Mucosa of gallbladder (tissue), 1 donor: ENCODE measurements at places on chromosomes 3 and 15.

- no peak for DNase-seq
These were observed 431.8 kb downstream of the TBL1XR1 start for GRCh38 chr3:176765382-176765900.

DNA sequence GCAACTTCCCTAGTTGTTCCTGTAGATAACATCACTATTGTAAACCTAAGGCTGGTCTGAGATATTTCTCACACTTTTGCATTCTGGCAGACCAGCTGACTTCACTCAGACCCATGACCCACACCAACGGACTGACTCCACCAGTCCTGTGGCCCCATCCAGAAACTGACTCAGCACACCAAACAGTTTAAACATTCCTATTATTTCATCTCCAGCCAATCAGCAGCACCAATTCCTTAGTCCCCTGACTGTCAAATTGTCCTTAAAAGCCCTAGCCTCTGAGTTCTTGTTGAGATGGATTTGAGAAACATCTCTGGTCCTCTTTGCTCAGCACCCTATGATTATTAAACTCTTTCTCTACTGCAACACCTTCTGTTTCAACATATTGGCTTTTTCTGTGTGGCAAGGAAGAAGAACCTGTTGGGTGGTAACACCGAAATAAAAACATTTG, 12.2 kb upstream of the IDH2 start:
- DNase-seq = no peak

DNA sequence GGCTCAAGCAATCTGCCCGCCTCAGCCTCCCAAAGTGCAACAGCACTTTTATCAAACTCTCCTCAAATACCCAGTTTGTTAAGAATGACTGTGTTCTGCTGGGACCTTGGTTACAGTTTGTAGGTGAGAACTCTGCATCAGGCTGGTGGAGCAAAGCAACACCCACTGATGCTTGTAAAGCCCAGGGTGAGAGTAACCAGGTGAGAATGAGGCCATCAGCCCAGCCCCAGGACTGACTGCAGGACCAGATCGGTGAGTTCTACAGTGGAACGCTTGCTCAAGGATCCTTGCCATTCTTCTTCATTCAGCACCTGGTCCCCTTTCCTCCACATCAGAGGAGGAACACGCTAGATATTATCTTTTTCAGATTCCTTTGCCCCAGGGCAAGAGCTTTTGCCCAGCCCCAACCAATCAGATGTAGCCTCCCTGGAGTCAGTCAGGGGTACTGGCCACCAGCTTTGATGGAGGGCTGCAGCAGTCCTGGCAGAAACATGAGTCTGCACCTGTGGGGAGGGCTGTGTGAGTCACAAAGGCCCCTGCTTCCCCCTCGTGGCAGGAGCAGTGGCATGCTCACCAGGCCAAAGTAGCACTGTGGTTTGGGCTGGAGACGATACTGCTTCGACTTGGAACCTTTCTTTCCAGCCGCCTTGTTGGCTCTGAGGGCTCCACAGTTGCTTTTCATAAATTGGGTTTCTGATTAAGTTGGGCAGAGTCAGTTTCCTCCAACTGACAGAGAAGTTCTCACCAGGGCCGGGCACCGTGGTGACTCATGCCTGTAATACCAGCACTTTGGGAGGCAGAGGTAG, 3.5 kb upstream of the SHISA5 start:
- peak; percentile 61 for DNase-seq

GRCh38 chr3:106068795-106069194, 200.0 kb upstream of the CBLB start:
- DNase-seq = no peak

- no peak for DNase-seq
These were observed 52.9 kb downstream of the BTLA start for GRCh38 chr3:112446343-112446742.

DNA sequence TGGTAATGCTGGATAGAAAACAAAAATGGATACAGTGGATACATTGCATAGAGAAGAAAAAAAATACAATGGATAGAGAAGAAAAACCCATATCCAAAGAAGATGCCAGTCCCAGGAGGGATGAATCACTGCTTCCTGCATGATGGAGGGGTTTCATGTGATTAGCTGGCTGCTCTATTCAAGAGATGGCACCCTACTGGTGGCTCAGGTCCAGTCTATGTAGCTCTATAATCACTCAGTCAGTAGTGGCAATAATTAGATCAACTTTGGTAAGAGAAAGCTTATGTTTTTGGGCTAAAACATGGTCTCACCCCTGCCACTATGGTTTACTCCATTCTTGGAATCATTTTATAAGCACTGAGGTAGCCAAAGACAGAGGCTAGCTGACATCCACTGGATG, 33.7 kb upstream of the NOX5 start:
- no peak for DNase-seq

GRCh38 chr15:65132878-65133547, 595 bp downstream of the PDCD7 start:
- no peak for DNase-seq

- no peak for DNase-seq
These were observed 463.6 kb downstream of the SHQ1 start for GRCh38 chr3:72384602-72385001.

DNA sequence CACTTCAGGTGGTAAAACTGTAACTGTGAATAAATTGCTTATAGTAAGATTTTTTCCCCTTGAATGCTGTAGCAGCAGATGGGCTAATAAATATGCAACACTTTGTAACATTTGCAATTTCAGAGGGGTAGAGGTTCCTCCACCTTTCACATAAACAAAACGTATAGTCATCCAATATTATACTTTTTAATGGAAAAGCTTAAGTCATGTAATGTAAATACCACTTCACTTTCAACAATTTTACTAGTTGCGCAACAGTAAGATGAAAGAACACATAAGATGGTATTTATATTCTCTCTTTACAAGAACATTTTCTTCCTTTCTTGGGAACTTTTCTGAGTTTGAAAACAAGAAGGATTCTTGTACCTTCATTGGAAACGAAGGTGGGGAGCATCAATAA, 56.6 kb upstream of the FAM3D start:
- DNase-seq = no peak

DNA sequence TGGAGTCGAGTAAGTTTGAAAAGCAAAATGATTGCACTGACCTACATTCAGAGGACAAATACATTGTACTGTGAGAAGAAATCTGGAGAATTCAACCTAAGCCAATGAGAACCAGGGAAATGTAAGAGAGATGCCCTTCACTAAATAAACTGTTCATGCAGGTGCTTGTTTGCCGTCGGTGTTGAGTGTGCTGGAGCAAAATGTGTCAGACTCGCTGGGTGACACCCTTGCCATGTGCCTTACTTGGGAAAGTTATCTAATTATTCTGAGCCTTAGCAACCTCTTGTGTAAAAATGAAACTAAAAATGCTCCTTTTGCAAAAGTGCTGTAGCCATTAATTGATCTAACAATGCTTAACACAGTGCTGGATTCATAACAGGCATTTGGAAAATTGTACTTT, 140.4 kb downstream of the GABRB3 start:
- DNase-seq = no peak

DNA sequence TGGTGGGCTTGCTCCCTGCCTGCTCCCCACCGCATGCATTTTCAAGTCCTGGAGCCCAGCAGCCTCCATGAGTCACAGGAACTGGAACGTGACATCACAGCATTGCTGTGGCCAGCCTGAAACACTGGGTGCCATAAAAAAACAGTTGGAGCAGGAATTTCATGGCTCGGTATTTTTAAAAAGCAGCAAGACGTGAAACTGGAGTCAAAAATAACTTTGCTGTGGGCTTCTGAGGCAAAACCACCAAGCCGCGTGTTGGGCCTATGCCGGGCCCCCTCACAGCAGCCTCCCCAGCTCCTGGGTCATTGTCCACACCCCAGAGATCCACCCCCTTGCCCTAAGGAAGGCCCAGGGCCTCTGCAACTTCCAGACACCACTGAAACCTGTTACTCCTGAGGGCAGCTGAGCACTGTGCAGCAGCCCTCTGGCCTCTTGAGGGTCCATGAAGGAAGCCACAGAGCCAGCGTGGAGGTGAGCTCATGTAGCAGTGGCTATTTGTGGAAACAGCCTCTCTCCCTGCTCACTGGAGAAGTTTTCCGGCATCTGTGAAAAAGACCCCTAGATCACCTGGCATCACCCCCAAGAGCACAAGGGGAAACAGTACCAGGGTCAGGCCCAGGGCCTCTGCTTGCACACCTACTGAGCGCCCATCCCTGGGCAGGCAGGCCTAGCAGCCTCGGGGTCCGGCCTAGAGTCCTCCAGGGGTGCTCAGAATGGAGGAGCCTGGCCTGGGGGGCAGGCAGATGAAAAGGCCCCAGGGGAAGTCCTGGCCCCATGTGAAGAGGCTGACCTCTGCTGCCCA, 34.0 kb upstream of the DUSP7 start:
- DNase-seq = no peak

- no peak for DNase-seq
These were observed 151.2 kb downstream of the MYRIP start for GRCh38 chr3:39960515-39961191.

- DNase-seq = no peak
These were observed 716 bp upstream of the ISLR2 start for GRCh38 chr15:74129586-74130154.

DNA sequence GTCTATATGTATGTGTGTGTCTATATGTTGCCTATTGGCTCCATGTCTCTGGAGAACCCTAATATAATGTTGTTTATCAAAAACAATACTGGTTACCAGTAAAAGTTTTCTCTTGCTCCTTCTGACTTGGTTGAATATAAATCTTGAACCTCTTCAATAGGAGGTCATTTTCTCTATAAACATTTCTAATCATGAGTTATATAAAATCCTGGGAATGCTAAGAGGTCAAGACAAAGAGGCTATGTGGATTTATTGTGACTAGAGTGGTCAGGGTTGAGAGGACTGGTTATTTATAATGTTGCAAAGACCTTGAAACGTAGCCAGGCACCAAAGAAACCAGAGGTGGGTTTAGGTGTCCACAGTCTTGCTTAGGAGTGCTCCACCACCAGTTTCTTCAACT, 1.2 kb upstream of the MINDY4B start:
- DNase-seq = no peak

GRCh38 chr3:77053795-77054194, 13.9 kb downstream of the ROBO2 start:
- no peak for DNase-seq

- DNase-seq = no peak
These were observed 39.3 kb upstream of the SEMA6D start for GRCh38 chr15:47678040-47678439.

DNA sequence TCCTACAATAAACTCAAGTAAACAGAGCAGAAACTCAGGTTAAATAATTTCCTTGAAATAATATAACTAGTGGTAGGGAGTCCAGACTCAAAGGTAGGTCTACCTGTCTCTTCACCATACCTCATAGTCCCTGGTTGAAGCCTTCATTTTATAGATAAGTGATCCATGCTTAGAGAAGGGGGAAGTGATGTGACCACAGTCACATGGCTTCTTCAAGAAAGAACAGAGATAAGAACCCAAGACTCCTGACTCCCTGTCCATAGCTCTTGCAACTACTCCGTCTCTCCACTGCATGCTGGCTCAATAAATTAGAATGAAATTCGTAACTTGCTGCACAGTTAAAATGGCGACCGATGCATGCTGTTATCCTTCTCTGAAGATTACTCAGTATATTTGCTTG, 11.0 kb upstream of the C15orf61 start:
- DNase-seq = no peak

DNA sequence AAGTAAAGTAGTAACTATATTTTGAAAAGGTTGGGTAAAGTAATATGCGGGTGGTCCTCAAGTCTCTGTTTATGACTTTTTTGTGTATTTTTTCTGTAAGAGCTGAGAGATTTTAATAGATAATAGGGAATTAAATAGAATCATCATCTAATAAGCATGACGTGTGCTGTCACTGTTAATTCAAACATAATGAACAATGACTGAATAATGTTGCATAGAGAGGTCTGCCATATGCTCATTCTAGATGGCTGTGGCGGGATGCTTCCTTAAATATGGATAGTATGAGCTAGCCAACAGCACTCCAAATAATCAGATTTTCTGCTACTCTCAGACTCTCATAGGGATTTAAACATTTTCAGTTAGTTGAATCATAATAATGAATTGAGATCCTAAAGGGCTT, 302.8 kb upstream of the RBMS3 start:
- DNase-seq = no peak

DNA sequence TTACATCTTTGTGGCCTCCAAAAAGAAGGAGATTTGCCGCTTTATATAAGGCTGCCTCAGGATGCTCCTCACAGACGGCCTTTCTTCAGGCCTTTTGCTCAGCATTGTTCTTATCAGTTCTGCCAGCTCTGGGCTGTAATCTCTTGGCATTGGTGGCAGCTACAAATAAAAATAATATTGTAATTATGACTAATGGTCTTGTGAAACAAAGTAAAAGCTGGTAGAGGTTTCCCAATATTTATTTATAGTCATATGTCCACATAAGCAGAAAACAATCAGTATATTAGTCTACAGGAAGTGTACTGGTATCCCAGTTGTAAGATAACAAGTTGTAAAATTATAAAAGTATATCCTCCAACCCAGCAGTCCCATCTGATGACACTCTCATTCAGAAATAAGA, 7.3 kb downstream of the NEK4 start:
- DNase-seq = no peak

DNA sequence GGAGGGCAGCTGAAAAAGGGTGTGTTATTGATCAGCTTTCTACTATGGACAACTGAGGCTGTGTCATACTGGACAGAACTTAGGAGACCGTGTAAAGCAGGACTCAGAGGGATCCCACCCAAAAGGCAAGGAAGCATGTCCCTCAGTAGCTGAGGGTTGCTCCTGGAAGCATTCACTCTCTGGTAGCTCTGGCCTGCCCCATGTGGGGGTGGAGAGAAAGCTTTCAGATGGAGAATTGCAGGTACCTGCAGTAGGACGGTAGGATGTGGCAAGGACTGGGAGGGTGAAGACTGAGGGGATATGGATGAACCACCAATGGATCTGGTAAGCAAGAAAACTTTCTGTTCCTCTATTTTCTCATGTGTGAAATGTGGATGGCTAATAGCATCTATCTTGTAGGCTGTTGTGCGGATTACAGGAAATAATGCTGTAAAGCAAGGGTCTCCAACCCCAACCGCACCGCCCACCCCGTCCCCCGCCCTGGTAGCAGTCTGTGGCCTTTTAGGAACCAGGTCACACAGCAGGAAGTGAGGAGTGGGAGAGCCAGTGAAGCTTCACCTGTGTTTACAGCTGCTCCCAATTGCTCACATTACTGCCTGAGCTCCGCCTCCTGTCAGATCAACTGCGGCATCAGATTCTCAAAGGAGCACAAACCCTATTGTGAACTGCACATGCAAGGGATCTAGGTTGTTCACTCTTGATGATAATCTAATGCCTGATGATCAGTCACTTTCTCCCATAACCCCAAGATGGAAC, 157.7 kb upstream of the PROK2 start:
- DNase-seq = no peak

- DNase-seq = no peak
These were observed 75.1 kb downstream of the ARRDC4 start for GRCh38 chr15:98035577-98036010.

- peak; percentile 40 for DNase-seq
These were observed 115.9 kb upstream of the LPP start for GRCh38 chr3:188037965-188038581.

- DNase-seq = no peak
These were observed 124.5 kb upstream of the TBL1XR1 start for GRCh38 chr3:177321819-177322218.

GRCh38 chr3:49718858-49719213, 648 bp downstream of the AMIGO3 start:
- no peak for DNase-seq
